Stimulated activated CD4-positive, alpha-beta T cell treated with anti-CD3 and anti-CD28 coated beads, Interleukin-12 subunit alpha, Interleukin-12 subunit beta, amount 100 ng/mL, for 48 hours (primary cell): ENCODE measurements at places on chromosomes 6 and 20.

DNA sequence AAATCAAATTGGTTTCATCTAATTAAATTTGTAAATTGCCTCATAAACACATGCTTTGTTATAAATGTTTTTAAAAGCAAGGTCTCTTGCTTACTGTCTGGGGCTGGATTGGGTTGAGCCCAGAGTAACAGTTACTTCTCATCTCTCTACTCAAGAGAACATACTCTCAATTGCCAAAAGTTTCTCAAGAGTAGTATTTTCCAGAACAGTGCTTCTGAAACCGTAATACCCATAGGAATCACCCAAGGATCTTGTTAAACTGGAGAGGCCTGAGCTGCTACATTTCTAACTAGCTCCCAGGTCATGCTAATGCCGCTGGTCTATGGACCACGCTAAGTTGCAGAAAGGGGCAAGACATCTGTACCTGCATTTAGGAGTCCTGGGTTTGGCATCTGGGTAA lies 744.9 kb downstream of the PTPRT start:
- DNase-seq, result no peak

GRCh38 chr6:110800839-110801196 lies 14.5 kb downstream of the CDK19 start:
- DNase-seq, result no peak

- no peak for DNase-seq
Measured at GRCh38 chr20:35742741-35743523, 872 bp upstream of the RBM39 start.

DNA sequence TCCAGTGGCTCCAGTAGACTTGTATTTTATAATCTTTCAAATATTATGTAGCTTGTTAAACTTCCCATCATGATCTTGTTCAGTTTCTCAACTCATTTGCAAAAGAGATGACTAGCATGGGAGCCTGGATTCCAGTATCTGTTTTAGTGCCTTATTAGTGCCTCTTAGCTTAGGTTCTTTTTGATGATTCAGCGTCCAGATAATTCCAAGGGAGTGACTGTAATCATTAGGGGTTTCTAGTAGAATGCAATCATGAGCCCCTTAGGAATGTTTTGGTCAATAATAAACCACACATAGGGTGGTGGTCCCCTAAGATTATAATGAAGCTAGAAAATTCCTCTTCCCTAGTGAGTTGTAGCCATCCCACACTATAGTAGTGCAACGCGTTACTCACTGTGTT lies 7.0 kb downstream of the CD2AP start:
- DNase-seq, result no peak

DNA sequence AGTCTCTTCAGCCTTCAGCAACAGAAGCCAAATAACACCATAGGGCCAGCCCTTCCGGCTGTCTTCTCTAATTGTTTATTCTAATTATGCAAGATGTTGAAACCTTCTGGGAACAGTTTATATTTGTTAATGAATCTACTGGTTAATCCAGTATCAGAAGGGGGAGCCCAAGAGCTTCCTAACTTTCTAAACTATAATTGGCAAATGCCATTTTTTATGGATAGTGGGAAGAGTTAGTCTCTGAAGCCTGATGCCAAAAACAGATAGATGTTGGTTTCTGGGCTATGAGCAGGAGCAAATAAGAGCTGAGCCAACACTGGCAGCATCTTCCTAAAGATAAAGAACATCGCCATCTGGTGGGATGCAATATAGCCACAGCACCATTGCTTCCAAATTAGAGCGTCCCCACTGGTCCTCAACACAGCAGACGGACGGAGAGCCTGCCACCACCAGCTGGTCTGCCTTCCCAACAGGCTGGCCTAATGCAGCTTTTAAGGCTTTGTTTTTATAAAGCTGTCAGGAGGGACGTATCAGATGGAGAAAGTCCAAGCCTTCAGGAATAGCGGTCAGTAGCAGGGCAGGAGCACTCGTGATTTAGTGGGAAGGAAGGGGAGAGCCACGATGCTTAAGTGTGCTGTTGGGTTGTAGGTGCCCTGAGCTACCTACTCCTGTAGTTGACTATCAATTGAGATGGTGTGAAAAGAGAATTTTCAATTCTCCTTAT lies 118.8 kb downstream of the RALGAPA2 start:
- peak; percentile 2 for DNase-seq

DNA sequence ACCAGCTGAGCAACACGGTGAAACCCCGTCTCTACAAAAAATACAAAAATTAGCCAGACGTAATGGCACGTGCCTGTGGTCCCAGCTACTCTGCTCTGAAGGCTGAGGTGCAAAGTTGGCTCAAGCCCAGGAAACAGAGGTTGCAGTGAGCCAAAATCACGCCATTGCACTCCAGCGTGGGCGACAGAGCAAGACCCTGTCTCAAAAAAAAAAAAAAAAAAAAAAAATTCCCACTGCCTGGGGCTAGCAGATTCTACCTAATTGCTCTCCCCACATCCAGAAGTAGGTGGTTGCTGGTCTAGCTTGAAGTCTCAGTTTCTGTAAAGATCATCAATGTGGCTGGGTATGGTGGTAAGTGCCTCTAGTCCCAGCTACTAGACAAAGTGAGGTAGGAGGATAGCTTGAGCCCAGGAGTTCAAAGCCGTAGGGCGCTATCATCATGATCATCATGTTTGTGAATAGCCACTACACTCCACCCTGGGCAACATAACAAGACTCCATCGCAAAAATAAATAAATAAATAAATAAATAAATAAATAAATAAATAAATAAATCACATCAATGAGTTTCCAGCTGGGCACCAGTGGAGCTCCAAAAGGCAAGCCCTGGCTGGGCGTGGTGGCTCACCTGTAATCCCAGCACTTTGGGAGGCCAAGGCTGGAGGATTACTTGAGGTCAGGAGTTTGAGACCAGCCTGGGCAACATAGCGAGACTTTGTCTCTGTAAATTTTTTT lies 6.3 kb upstream of the AP5S1 start:
- DNase-seq, result no peak

GRCh38 chr6:14759976-14760672 lies 485.7 kb upstream of the JARID2 start:
- no peak for DNase-seq

DNA sequence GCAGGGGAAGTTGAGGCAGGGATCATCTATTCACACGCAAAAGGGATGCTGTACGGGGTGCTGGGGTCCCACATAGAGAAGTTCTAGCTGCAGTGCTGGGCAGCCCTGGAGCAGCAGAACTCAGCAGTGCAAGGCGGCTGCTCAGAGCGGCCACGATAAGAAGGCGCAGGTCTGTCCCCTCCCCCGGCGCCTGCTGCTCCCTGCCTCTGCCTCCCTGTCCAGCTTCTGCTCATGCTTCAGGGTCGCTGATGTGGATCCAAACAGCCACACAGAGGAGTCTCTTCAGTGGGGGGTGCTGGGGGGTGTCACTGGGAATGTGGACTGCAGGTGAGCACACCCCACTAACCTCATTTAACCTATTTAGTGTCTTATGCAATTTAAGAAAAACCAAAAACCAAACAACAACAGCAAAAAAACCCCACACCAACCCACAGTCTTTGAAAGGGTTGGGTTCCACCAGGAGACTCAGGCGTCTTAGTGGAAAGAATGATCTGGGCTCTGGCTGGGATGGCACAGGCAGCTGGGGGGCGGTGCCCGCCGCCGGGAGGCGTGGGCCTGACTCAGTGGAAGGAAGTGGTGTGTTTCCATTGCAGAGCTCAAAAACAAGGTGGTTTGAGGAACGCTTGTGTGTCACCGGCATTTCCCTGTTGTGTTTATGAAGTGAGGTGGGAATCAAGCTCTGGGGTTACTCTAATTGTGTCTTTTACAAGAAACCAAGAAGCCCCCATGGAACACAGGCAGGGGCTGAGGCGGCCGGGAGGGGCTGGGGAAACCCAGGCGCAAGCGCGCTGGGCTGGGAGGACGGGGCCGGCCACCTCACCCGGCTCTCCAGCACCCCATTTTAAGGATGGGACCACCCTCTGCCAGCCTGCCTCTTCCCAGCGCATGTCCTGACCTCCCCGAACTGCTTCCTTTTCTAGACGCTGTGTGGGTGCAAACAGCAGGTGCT lies 55.1 kb downstream of the IRF4 start:
- peak; percentile 93 for DNase-seq

DNA sequence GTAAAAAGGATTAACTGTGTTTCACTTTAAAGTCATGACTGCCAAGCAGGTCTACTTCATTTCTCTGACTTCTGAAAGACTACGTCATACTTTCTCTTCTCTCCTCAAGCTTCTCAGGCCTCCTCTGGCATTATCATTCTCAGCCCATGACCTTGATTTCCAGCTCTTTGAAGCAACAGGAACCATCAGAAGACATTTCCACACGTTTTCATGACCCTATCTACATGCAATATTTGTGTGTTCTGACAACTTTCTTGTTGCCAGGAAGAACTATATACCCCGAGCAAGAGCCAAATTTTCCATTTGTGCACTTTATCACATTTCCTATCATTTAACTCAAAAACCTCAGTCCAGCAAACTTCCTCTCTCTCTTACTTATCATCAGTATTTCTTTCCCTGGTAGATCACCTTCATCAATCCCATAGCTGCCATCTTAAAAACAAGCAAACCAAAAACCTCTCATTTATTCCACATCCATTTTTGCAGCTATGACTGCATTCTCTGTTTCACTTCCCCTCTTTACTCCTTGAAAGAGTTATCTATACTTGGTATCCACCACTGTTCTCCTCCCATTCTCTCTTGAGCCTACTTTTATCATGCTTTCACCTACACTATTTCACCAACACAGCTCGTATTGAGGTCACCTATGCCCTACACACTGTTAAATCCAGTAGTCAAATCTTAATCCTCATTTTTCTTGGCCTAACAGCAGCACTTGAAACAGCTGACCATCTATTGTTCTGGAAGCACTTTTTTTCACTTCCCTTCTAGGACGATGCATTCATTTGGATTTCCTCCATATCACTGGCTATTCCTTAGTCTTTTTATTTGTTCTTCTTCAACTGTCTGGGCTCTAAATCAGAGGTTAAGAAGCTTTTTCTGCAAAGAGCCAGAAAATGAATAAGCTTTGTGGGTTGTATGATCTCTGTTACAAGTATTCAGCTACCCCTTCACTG lies 47.1 kb downstream of the STX7 start:
- DNase-seq, result no peak

DNA sequence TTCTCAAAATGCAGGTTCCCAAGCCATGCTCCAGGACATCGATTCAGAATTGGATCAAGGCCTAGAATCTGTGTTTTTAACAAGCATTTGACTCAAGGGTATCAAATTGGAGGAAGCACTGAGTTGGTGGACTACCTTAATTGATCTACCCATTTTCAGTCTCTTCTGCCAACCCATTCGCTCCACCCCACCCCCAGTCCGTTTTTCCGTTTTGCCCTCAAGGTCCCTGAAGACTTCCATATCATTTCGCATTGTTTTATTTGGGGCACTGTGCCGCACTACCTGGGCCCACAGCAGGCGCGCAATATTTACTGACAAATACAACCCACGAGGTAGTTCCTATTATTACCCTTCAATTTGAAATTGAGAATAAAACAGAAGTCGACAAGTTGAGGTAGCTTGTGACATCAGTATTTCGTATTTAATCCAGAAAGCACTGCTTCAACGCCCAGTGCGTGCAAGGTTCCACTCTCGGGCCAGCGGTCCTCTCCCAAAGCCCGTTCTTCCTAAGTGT lies 557 bp upstream of the DHX35 start:
- DNase-seq, result peak; percentile 7

DNA sequence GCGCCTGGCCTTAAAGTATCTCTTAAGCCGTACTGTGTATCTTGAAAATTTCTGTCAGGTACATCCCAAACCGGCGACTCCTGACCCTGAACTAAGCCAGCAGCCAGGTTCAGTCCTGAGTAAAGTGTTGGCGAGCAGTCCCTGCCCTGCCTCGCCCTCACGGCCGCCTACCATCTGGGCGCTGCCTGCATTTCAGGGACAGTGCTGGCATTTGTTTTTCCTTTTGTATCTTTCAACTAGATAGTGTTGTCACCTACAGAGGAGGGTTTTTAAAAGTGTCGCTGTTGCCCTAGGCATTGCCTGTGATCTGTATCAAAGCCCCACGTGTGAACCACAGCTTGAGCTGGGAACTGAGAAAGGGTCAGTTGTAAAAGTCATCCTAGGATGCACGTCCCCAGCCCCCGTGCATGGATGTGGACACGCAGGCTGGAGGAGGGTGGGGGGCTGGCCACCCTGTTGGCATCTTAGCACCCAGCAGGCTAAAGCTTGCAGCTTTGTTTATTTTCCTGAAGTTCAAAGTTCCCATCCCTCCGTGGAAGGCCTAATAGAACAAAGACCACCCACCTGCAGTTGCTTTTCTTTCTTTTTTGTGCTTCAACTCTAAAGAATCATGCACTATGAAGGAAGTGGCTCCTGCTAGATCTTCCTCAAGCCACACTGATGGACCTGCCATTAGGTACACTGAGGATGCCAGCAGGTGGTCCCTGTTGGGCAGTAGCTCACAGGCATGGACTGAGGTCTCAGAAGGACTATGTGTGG lies 136.8 kb downstream of the ZDHHC14 start:
- no peak for DNase-seq

- DNase-seq, result no peak
Measured at GRCh38 chr6:91045161-91045560, 458.3 kb upstream of the MAP3K7 start.

GRCh38 chr6:98946879-98947410 lies 801 bp downstream of the FBXL4 start:
- DNase-seq, result no peak

- no peak for DNase-seq
Measured at GRCh38 chr6:3795836-3796718, 44.6 kb upstream of the PXDC1 start.

GRCh38 chr20:47778398-47779354 lies 6.6 kb downstream of the SULF2 start:
- no peak for DNase-seq

DNA sequence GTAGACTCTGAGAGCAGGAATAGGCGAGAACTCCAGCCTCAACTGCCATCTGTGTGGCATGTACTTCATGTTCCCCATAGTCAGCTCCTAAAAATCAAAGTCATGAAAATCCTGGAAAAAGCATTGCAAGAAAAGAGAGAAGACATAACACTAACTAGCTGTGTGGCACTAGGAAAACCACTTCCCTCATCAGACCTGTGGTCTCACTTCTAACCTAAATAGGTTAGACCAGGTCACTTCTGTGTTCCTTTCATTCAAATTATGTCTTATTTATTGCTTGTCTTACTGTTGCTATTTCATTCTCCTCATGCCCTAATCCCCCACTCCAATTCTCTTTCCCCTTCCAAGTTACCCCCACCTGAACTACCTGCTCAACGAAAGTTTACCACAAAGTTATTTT lies 70.2 kb downstream of the TNFRSF21 start:
- no peak for DNase-seq

DNA sequence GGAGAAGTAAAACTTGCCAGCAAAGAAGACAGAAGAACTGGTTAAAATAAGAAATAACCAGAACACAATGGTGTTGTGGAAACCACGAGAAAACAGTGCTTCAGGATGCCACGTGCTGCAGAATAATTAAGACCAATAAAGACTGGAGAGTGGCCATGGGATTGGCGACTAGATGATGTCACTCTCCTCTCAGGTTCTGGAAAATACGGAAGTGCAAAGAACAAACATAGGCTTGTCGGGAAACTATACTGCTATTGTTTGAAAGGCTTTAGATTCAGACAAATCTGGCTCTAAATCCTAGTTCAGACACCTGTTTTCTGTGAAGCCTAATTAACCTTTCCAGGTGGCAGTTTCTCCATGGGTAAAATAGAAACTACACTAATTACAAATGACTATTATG lies 138.4 kb upstream of the STXBP5 start:
- no peak for DNase-seq
